ENCODE measurements at places on chromosomes 1 and 21.

GRCh38 chr1:85569122-85569521, 11.4 kb upstream of the CCN1 start:
- DNase-seq, result no peak

- DNase-seq, result no peak
Observed at GRCh38 chr1:99004861-99005442, at the start of gene PLPPR5. TSS of gene PLPPR5 (minus strand) at chr1:99004861. CDS start at chr1:99004671, 190 bp downstream.

GRCh38 chr1:160177667-160178066, 12.7 kb upstream of the CASQ1 start:
- DNase-seq, result no peak

DNA sequence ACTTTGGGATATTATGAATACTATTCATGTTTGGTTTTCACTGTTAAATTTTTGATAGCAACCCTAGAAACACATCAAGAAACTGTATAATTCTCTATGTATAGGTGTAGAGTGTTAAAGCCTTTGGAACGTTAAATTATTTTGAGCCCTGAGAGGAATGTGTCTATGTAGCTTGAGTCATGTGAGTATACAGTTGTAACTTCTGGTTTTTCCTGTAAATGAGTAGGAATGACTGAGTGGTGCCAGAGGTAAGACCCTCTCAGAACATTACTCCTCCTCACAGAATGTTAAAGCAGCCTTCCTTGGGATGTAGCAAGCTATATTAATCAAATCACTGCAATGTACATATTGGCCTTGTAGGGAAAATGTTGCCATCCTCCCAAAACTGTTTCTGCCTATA, 69.0 kb downstream of the C1orf21 start:
- no peak for DNase-seq

DNA sequence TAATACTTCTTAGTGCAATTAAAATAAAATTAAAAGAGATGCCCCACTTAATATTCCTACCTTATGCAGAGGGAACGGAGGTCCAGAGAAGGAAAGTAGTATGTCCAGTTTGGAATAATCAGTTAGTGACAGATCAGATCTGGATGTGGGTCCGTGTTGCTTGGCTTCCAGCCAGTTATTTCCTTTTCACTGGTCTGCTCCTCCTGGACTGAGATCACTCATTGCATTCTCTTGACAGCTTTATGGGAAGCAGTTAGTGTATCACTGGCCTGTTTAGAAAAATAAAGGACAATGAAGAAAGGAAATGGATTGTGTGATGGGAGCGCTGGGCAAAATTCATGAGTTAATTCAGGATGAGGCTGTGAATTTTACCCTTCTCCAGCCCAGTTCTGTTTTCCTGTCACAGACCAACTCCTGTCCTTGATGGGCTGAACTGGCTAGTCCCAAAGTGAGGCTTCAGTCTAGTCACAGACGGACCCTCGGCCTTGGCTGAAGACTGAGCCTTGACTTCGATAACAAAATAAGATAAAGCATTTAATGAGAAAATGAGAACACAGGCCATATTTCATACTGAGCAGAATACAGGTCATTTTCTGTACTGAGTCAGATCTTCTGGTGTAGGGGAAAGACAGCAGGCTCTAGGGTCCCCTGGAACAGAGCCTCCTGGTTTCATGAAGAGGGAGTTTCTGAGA, 85.2 kb upstream of the TRABD2B start:
- no peak for DNase-seq

DNA sequence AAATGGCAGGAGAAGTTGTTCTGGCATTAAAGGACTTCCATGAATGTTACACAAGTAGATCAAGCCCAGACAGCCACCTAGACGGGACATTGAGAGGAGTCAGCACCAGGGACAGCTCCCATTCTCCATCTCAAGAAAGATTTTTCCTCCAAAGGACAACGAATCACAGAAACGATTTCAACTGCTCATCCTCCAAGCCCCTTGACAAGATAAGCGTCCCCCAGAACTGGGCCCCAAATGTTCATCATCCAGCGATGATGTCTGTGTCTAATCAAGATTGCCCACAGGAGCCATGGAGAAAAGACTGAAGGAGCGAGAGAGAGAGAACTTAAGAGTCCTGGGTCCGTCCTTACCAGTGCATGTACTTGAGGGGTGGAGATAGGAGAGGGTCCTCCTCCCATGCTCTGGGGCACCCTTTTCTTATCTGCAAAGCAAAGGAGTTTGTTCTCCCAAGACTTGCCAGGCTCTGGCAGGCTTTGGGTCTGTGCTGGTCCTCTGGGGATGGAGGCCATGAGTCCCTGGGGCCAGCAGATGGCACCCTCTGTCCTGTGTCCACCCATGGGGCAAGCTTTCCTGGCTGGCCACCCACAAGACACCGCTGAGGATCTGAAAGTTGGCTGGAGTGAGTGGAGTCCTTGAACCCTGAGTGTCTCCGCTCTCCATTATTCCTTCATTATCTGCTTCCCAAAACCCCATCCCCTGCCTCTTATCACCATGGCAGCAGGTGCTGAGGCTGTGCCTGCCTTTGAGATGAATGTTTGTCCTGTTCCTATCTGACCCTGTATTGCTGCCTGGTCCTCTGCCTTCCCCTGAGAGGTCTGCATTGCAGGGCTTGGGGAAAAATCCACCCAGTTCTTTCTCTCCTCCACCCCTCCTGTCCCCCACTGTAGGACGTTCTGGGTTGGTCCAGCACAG, 164.6 kb downstream of the ACTL8 start:
- DNase-seq, result peak; percentile 57

DNA sequence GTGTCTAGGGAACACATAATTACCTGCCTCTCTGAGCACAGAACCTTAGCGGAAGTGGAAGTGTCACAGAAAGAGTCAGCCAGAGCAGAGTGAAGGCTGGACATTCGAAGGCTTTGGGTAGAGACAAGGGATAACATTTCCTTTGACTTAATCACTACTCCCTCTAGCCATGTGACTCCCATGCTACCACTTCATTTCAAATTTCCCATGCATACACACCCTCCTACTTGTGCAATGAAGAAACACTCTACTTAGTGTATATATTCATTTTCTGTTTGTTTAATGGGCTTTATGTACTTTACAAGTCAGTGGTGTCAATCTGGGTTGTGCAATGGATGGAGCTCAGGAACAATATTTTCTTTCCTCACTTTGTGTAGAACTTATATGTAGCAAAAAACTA, 6.9 kb downstream of the ANKRD35 start:
- peak; percentile 64 for DNase-seq

GRCh38 chr1:197178998-197179397, 32.5 kb upstream of the ASPM start:
- DNase-seq, result peak; percentile 30

DNA sequence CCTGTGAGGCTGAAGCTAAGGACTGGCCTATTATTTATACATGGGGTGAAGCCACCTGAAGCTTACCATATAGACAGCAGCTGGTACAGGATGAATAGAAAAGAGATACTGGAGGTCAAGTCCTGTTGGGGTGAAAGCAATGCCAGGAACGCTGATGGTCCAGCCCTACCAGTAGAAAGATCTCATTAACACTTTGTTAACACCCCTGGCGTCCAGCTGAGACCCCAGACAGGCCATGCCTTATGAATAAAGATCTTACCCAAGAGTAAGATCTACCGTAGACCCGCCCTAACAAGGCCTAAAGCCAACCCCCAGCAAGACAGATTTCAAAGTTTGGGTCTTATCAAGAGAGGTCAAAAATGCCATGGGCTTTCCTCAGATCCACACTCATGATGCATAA, 34.7 kb downstream of the ST3GAL3 start:
- DNase-seq, result no peak

- DNase-seq, result peak; percentile 48
Observed at GRCh38 chr1:115506924-115507589, 134.7 kb upstream of the VANGL1 start.

DNA sequence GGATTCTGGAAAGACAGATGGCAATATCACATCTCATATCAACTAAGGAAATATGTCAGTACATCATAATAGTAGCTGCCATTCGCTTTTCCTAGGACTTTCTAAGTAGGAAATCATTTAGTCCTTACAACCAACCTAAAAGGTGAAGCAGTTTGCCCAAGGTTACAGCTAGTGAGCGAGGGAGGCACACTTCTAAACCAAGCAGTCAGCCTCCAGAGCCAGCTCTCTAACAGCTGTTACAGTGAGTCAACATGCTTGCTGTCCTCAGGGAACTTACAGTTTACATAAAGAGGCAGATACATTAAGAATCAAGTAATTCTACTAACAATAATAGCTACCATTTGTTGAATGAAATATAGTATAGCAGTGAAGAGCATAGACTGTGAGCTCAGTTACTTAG, 57.1 kb downstream of the GIPC2 start:
- DNase-seq, result no peak

- DNase-seq, result no peak
Observed at GRCh38 chr21:41665766-41666595, 100.9 kb downstream of the RIPK4 start.

DNA sequence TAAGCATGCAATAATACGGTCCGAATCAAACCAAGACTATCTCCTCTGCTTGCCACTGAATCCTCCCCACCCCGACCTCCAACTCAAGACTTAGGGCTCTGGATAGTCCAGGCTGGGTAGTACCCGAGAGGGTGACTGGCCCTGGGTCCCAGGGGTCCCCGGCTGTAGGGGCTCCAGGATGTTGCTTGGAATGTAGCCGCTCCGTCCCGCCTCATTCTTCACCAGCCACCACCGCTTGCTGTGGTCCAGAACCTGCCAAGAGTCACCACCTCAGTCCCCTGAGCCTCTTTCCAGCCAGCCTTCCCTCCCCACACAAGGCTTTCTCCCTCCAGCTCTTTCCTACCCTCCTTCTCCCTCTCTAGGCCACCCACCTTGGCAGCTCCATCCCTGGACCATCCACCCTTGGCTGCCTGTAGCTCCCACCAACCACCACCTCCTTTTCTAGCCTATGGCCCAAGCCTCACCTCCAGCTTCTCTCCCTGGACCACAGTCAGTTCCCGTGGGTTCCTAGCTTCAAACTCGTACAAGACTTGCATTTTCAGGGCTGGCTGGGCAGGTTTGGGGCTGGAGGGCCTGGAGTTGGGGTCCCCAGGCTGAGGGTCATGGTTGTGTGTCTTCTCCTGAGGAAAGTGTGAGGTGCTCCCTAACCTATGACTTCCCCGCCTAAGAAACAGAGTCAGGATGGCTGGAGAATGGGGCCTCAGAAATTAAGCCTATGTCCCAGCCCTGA, 10.9 kb upstream of the GSTM3 start:
- DNase-seq, result no peak

GRCh38 chr1:107430540-107431228, 289.8 kb downstream of the NTNG1 start:
- DNase-seq, result peak; percentile 70

- peak; percentile 16 for DNase-seq
Observed at GRCh38 chr1:113191579-113192076, 118.6 kb downstream of the LRIG2 start.

DNA sequence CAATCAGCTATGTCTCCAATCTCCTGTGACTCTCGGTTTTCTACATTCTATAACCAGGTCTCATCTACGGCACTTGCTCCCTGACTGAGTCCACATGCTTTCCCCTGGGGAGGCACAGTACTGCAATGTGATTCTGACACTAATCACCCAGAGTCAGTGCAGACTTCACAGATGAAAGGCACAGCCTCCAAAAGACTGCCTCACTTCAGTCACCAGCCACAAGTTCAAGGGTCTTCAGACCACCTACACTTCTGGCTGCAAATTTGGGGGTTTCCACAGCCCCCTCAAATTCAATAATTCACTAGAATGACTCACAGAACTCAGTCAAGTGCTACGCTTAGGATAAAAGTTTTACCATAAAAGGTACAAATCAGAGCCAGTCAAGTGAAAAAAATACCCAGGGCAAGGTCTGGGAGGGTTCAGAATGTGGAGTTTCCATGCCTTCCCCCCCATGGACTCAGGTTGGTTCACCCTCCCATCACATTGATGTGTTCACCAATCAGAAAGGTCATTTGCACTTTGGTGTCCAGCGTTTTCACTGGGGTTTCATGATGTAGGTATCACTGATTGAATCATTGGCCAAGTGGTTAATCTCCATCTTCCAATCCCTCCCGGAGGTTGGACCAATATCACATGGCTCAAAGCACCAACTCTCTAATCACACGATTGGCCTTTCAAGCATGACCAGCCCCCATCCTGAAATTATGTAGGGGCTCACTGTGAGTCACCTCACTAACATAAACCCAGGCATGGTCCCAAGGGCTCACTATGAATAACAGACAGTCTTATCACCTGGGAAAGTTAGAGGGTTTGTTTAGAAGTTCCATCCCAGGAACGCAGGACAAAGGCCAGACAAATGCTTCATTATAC, 182.9 kb upstream of the CAMK1G start:
- no peak for DNase-seq

- no peak for DNase-seq
Observed at GRCh38 chr1:201240171-201240570, 43.1 kb upstream of the PKP1 start.

All from MCF 10A (cell line).